ENCODE measurements at places on chromosomes 7 and 10.

- no peak for DNase-seq
Observed at GRCh38 chr7:40310258-40310657, 175.5 kb downstream of the SUGCT start.

DNA sequence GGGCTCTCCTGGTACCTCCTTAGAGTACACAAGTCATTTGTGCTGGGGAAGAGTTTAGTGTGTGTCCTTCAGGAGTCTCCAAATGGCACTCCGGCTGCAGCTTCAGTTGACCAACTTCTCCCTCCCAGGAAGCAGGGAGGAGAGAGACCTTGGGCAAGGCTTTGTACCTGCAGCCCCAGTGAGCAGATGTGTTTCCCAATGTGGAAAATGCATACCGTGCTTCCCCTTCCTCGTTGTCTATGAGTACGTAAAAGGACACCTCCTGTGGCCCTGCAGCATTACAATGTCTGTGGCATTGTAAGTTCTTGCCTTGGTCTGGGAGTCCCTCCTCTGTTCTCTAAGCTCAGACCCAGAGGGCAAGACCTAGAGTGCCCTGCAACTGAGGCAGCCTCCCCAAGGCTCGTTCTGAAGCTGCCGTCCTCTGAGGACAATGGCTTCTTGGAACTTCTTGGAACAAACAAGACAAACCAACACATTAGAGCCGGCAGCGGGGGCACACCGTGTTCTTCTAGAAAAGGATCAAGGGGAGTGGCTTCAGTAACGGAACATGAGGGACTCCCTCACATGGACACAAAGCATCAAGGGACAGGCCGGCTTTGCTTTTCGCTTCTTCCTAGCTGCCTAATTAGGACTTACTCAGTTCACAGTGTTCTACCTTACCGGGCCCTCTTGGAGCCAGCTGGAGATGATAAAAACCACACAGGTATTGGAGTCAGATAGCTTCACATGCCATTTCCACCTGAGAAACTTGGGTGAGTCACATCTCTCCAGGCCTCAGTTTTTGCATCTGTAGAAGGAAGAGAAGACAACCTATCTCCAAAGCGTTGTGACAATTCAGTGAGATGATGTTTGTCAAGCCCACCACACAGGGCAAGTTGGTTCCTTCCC lies 20.9 kb upstream of the PPA1 start:
- DNase-seq, result no peak

GRCh38 chr10:52221923-52222322 lies 92.2 kb upstream of the DKK1 start:
- DNase-seq, result no peak

DNA sequence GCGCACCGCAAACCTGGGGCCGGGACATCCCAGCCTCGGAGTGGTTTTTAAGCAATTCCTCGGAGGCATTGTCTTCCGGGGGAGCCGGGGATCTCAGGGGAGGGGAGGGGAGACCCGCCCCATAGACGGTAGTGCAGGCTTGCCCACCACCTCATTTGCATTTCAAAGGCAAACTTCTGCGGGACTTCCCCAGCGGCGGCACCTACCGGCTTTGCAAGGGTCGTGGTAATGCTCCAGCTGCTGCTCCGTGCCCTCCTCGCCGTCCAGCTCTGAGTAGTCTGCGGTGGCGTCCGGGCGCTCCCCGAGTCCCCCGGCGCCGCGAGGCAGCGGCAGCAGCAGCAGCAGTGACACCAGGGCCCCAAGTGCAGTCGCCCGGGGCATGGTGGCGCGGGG lies 425 bp downstream of the TLL2 start:
- DNase-seq, result no peak

- no peak for DNase-seq
Observed at GRCh38 chr10:91493313-91493712, 83.2 kb downstream of the HECTD2 start.

DNA sequence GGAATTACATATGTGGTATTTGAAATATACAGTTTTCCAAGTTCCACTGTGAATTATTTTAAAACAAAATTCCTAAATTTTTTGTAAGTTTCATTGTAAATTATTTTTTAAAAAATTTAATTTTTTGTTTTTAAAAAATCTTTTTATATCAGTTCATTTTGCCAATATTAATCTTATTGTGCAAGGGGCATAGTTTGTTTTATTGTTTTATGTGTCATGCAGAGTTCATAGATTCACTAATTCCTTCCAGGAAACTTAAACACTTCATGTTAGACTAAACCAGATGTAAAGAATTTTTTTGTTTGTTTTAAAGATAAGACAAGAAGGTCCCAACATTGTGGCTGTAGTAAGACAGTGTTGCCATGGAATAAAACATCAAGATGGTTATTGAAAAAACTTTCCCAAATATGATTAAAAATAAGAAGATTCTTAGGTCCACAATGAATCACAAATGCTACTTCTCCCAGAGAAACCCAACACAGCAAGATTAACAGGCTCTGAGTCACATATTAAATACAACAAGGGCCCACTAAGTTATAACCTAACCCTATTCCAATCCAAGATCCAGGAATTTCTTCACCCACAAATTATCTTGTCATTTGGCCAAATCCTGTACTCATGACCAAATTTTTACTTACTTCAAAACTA lies 464.7 kb upstream of the IGFBP3 start:
- DNase-seq, result no peak

DNA sequence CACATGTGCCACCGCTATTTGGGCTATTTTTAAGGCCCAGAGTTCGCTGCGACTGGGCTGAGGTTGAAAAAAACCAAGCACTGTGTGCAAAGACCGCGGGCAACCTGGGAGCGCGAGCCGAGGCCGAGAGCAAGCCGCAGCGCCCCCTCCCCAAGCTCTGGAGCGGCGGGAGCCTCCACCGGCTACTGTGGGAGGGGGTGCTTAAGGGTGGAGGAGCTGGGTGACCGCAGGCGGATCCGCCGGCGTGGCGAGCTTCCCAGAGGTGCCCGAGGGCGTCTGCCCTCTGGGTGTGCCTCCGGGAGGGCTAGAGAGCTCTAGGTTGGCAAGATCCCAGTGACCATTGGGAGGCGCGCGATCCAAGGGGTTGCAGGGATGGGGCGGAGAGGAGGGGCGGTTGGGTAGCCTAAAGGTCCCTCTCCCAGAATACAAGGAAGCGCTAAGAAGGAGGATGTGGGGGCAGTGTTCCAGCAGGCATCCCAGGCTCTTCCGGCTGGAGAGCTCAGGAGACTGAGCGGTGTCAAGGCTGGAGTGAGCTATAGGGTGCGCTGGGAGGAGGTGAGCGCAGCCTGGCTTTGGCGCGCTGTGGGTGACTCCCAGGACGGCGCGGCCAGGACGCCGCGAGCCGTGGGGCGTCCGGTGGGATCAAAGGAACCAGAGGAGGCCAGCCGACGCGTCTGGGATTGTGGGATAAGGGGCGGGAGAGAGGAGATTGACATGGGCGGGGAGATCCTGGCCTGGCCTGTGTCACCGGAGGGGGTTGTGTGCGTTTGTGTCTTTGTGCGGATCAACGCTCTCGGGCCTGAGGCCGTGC lies 8.0 kb downstream of the DLX5 start:
- no peak for DNase-seq

DNA sequence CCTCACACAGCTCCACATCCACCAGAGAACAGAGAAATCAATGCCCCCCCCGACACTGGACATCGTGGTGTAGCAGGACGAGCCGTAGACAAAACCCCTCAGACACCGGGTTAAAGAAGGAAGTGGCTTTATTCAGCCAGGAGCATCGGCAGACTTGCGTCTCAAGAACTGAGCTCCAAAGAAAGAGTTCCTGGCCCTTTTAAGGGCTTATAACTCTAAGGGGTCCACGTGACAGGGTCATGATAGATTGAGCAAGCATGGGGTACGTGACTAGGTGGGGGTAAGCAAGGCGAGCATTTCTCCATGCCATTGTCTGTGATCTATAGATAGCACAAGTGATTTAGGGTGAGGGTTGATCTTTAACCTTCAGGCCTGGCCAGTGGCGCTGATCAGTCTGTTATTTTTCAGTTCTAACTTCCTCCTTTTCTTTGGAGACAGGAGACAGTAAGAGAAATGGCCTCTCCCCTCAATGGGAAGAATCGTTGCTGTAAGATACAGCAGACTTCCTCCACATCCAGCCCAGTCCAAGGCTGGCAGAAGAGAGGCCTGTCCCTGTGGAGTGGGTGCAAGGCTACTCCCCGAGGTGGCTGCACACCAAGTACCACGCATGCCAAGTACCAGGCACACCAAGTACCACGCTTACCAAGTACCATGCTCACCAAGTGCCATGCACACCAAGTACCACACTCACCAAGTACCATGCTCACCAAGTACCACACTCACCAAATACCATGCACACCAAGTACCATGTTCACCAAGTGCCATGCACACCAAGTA lies 19.5 kb upstream of the PPP2R2D start:
- DNase-seq, result no peak

- no peak for DNase-seq
Observed at GRCh38 chr10:78448994-78449418, 415.3 kb downstream of the RPS24 start.

DNA sequence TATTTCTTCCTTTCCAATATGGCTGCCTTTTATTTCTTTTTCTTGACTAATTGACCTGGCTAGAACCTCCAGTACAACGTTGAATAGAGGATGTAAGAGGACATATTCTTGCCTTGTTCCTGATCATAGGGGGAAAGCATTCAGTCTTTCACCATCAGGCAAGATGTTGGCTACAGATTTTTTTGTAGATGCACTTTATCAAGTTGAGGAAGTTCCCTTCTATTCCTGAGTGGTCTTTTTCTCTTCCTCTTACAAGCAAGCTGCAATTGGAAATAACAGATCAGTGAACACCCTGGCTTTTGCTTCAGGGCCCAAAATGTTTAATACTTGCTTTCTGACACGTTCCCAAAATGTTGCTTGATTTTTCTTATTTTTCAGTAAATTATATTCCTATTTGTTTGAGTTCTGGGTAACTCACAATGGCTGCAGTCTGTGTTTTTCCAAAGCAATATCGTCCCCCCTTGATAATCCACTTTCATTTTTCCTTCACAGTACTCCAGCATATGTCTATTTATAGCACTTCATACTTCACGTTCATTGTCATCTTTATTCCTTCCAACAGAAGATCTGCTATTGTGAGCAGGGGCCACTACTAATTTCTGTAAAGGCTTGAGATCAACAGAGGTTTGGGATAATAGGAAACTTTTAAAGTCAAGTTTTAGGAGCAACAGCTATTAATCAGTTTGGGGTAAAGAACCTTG lies 11.7 kb downstream of the CPEB3 start:
- no peak for DNase-seq

GRCh38 chr10:21364196-21365114 lies 161.0 kb downstream of the SKIDA1 start:
- DNase-seq, result no peak

All from suprapubic skin (tissue), 4 donors.